Fibroblast of pulmonary artery (primary cell): ENCODE measurements at places on chromosomes 12 and 14.

DNA sequence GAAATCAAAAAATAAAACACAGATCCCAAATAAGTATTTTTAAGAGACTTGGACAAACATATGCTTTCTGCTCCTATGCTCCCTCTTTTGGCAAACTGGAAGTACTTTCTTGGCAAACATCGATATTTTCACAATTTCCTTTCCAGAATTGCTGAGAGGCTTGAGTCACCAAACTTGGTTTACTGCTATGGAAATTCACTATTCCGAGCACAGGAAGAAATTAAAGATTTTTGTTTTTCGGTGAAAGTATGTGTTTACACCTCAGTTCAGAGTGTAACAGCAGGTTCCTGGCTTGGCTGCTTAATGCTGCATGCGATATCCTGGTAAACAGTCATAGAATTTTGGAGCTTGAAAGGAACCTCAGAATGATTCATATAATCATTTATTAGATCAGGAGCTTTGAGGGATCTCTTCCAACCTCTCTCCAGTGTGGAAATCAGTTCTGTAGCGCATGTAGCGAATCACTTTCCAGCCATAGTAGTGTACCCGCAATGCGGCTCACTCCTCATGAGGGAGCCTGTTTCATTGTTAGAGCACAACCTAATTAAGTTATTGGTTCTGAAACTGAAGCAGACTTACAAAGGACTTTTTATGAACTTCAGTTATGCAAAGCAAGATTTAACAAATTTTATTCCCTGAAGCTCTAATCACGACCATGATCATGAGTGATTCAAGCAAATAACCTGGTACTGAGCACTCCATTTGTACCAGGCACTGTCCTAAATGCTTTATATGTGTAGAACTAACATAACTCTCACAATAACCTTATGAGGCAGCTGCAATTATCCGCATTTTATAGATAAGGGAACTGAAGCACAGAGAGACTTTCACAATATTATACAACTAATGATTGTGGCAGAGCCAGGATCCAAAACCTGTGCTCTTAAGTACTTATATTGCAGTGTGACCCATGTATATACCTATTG, 56.4 kb upstream of the ATP2A2 start:
- DNase-seq: peak; percentile 92

GRCh38 chr12:95970905-95971304, 25.2 kb downstream of the HAL start:
- no peak for DNase-seq

- no peak for DNase-seq
These were observed 78.4 kb upstream of the DNM1L start for GRCh38 chr12:32600681-32601080.

DNA sequence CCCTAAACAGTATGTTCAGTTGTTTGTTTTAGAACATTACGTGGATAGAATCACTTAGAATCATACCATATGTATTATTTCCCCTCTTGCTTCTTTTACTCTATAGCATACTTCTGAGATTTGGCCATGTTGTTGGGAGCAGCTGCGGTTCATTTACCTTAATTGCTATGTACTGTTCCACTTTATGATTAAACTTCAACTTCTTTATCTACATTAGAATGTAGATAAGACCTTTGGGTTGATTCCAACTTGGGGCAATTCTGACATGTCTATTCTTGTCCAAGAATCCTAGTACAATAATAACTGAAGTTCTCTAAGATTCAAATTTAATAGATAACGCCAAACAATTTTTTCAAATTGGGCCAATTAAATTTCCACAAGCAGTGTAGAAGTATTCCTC, 80.7 kb downstream of the GRIN2B start:
- no peak for DNase-seq

DNA sequence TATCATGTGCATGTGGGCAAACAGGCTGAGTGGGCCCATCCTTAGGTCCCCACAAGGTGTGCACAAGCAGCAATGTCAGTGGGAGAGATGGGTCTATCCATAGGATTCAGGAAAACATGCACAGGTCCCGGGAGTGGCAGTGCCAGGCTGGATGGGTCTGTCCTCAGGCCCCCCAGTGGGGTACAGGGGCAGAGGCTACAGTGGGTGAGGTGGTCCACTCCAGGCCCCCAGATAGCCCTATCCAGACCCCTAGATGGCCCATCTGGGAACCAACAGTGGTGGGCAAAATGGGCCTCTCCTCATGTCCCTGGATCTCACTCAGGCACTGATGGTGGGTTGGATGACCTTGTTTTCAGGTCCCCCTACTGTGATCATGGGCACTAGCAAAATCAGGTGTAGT, 277.8 kb upstream of the SYT1 start:
- no peak for DNase-seq

DNA sequence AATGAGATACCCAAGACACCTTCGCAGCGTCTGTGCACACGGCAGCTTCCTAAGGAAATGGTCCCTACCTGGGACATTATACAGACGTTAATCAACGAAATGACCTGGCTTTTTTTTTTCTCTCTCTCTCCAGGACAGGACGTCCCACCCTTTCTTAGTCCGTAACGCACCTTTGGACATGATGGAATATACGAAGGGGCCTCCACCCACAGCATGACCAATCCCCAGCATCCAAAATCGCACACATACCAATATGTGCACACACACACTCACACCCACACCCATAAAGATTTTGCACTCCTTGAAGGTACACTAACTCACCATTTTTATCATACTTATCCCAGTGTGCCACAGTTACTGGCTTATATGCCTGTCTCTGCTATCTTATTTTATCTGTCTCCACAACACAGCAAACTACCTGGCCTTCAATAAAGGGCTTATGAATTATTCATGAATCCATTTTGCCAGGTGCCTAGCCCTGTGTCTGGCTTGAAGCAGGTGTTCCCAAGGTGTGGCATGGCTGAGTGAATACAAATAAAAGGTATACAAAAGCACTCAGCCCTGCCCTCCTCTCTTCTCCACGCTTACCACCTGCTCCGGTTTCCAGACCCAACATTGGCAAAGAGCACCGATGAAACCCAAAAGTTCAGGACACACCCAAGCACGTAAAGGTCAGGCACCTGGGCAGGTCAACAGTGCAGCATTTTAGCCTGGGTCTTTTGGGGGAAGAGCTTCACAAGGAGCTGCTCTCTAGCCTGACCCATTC, 2.2 kb downstream of the SCNN1A start:
- DNase-seq: no peak
